T-cell (primary cell): ENCODE measurements at places on chromosomes 3 and 15. TPM values are rescaled to one million over a fixed set of nuclear protein-coding genes. Genes with fewer than 3 reads are reported as not detected.

PFKFB4 gene
- 4.2 TPM for total RNA-seq

LRRC31 gene
- total RNA-seq: not detected

TRAIP gene
- 4.0 TPM for total RNA-seq

CHRNA3 gene
- total RNA-seq: not detected

SIN3A gene
- total RNA-seq: 129 TPM

UBAP1L gene
- total RNA-seq: 15.1 TPM

DNA sequence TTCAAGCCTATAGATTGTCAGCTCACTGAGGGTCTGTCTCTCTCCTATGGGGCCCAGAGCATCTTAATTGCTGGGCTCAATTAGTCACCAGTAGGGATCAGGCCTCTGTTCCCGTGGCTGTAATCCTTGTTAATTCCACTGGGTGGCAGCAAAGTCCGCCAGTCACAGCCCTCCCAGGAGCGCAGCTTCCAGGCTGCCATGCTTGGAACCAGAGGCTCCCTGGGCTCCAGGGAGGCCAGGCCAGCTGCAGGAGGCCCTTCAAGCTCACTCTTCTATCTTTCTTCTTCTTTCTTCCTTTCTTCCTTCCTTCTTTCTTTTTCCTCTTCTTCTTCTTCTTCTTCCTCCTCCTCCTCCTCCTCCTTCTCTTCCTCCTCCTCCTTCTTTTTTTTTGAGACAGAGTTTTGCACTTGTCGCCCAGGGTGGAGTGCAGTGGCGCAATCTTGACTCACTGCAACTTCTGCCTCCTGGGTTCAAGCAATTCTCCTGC is 14.4 kb downstream of the RNU5B-1 start:
- H3K4me1 ChIP-seq: no peaks in the 10 kb centered on the region
- H3K4me3 ChIP-seq: no peak overlapping the region
- H3K27me3 ChIP-seq: peaks cover 40% of the 10 kb centered on the region
- no peak overlapping the region for H3K27ac ChIP-seq

DNA sequence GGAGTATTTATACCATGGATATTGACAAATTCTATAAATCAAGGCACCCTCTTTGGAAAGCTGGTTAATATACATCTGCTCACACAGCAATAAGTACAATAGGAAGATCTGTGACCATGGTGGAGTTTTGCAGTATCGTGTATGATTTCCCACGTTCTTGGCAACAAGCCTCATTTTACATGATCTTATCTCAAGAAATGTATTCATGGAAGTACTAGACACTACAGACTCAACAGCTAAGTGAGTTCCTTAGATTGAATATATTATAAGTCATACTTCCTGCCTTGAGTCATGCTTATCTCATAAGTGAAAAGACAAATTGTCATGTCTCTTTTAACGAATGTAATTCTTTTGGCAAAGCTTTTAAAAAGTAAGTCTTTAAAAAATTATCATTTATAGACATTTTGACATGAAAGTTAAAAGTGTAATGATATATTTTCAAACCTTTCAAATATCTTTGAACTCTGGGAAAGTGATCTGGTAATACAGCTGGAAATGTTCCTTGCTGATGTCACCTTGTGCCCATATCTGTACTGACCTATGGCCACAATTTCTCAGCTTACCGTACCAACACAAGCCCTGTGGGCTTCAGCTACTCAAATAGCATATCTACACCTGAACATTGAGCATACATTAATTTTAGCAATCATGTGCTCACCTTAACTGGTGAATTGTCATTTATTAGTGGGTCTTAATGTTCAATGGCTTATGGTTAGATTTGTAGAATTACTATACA is 130.3 kb upstream of the TMC3 start:
- no peaks in the 10 kb centered on the region for H3K27me3 ChIP-seq
- no peak overlapping the region for H3K4me3 ChIP-seq
- no peaks in the 10 kb centered on the region for H3K4me1 ChIP-seq
- no peak for DNase-seq

- H3K4me1 ChIP-seq: no peaks in the 10 kb centered on the region
- H3K27ac ChIP-seq: no peak overlapping the region
- H3K27me3 ChIP-seq: peaks cover 2% of the 10 kb centered on the region
- no peak for DNase-seq
Measured at GRCh38 chr3:25508901-25509300, 80.8 kb downstream of the RARB start.

GRCh38 chr3:195461594-195462307 is 18.9 kb upstream of the ACAP2 start:
- no peaks in the 10 kb centered on the region for H3K36me3 ChIP-seq
- peaks cover 3% of the 10 kb centered on the region for H3K4me1 ChIP-seq
- no peak overlapping the region for H3K4me3 ChIP-seq

DNA sequence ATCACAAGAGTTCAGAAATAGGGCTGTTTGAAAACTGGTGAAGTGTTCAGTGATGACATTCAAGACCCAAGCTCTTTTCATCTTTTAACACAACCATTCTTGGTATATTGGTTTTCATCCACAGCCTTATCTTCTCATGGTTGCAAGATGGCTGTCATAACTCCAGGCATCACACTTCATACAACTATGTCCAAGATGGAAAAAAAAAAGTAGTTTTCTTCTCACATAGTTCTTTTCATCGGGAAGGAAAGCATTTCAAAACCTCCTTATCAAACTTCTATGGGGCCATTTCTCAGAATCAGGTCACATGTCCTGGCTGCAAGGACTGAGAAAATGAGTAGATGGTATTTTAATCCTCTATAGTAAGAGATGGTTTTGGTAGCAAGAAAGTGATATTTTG is 21.1 kb upstream of the MFSD1 start:
- H3K4me3 ChIP-seq: no peak overlapping the region
- H3K27me3 ChIP-seq: no peaks in the 10 kb centered on the region
- DNase-seq: no peak
- no peak overlapping the region for H3K27ac ChIP-seq

GRCh38 chr3:195896361-195897080 is 11.8 kb downstream of the TNK2 start:
- DNase-seq: no peak
- H3K36me3 ChIP-seq: peaks cover 6% of the 10 kb centered on the region
- H3K27ac ChIP-seq: peak overlapping the region; percentile 87
- H3K4me1 ChIP-seq: peaks cover 19% of the 10 kb centered on the region
- H3K4me3 ChIP-seq: peak overlapping the region; percentile 71

DNA sequence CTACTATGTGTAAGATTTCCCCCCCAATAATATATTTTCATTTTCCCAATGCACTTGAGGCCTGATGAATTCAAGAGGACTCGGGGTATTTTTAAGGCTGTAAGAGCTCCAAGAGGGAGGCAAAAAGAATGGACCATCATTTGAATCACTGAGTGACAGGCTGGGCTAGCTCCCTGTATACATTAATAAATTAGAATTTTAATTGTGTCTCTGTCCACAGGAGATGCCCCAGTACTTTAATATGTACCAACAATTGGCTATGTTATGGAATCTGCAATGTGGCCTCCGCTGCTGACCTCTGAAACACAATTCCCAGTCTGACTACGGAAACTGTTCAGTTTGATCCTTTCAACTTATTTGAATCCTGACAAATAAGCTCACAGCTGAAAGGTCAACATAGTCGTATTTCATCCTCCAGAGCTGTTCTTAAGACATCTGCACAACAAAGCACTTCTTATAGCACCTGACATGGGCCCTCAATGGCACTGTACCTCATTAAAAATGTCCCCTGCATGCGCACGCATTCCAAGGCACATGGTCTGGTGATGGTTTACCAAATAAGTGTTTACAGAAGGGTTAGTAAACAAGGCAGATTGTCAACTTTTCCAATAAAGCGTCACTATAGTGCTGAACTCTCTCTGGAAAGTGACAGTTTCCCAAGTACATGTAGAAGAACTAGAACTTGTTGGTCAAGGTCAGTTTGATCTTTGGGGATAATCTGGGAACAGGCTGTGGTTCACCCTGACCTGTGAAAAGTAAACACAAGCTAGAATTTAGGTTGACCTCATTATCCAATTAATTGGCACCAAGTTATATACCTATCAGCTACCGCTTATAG is 472.9 kb downstream of the FOXP1 start:
- H3K4me3 ChIP-seq: no peak overlapping the region
- peaks cover 11% of the 10 kb centered on the region for H3K36me3 ChIP-seq
- DNase-seq: no peak
- no peaks in the 10 kb centered on the region for H3K27me3 ChIP-seq
- no peak overlapping the region for H3K27ac ChIP-seq
- H3K4me1 ChIP-seq: peaks cover 25% of the 10 kb centered on the region

DNA sequence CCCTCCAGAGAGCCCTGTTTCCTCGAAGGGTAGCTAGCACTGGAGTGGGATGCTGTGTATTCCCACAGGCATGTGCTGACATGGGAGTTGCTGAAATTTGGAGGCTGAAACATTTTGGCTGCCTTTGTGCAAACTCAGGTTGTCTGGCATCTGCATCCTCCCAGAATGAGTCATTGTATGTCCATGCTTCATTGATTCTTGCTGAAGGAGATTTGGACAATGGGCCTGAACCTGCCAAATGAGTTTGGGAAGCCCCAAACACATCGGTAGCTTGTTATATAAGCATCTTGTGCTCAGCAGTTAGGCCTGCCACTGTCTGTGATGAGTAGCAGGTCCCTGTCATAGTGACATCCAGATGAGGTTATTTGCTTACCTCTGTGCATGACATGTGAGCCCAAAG is 160.0 kb downstream of the IL5RA start:
- H3K27ac ChIP-seq: no peak overlapping the region
- no peaks in the 10 kb centered on the region for H3K4me1 ChIP-seq
- H3K27me3 ChIP-seq: no peaks in the 10 kb centered on the region
- H3K36me3 ChIP-seq: no peaks in the 10 kb centered on the region

- no peak overlapping the region for H3K4me3 ChIP-seq
- H3K27ac ChIP-seq: no peak overlapping the region
- DNase-seq: no peak
- no peaks in the 10 kb centered on the region for H3K36me3 ChIP-seq
- H3K27me3 ChIP-seq: no peaks in the 10 kb centered on the region
Measured at GRCh38 chr3:99108508-99108907, 207.0 kb upstream of the DCBLD2 start.

DNA sequence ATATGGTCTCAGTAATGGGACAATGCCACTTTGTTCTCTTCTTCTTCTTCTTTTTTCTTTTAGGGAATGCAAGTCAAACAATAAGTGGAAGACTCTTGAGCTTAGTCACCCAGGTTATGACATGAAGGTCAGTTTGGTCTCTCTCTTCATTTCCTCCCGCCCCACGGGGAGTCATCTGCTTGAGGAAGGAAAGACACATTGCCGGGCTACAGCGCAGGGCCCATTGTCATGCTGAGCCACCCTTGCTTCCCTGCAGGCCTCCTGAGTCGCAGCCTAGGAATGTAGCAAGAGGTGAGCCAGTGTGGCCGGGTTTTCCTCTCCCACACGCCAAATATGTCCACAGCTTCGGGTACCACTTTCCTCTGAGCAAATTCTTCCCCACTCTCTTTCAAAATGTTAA is 47.6 kb downstream of the RAP2B start:
- H3K4me3 ChIP-seq: no peak overlapping the region
- H3K27me3 ChIP-seq: no peaks in the 10 kb centered on the region
- DNase-seq: no peak
- H3K36me3 ChIP-seq: no peaks in the 10 kb centered on the region
- no peak overlapping the region for H3K27ac ChIP-seq

- DNase-seq: no peak
- no peak overlapping the region for H3K27ac ChIP-seq
- no peaks in the 10 kb centered on the region for H3K4me1 ChIP-seq
- no peaks in the 10 kb centered on the region for H3K36me3 ChIP-seq
- peaks cover 14% of the 10 kb centered on the region for H3K27me3 ChIP-seq
Measured at GRCh38 chr15:75776065-75776423, 63.4 kb upstream of the CSPG4 start.

- H3K27ac ChIP-seq: no peak overlapping the region
- DNase-seq: no peak
- no peaks in the 10 kb centered on the region for H3K36me3 ChIP-seq
Measured at GRCh38 chr3:125186261-125186787, 26.2 kb downstream of the SLC12A8 start.

- H3K27me3 ChIP-seq: no peaks in the 10 kb centered on the region
- no peak overlapping the region for H3K4me3 ChIP-seq
- H3K4me1 ChIP-seq: no peaks in the 10 kb centered on the region
- no peak overlapping the region for H3K27ac ChIP-seq
- DNase-seq: no peak
Measured at GRCh38 chr3:60580809-60581208, 670.4 kb downstream of the FHIT start.

DNA sequence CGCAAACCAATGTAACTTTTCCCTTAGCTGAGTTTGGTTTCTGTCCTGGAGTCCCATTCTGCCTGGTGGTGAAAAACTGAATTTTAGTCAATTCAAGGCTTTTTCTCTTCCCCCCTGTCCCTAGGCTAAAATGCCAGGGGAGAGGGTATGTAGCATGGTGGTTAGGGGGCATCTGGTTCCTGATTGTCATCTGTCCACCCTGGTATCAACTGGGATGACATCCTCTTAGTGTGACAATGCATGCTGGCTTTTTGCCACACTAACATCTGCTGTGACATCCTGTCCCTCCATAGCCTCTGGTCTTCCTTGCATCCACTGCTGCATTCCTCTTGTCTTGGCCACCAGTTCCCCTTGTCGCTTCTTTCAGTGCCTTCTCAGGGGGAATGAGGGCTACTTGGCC is 73.7 kb downstream of the ABHD5 start:
- no peak overlapping the region for H3K4me3 ChIP-seq
- peaks cover 10% of the 10 kb centered on the region for H3K4me1 ChIP-seq
- H3K27ac ChIP-seq: no peak overlapping the region
- no peak for DNase-seq
- H3K36me3 ChIP-seq: no peaks in the 10 kb centered on the region
- H3K27me3 ChIP-seq: peaks cover 9% of the 10 kb centered on the region

DNA sequence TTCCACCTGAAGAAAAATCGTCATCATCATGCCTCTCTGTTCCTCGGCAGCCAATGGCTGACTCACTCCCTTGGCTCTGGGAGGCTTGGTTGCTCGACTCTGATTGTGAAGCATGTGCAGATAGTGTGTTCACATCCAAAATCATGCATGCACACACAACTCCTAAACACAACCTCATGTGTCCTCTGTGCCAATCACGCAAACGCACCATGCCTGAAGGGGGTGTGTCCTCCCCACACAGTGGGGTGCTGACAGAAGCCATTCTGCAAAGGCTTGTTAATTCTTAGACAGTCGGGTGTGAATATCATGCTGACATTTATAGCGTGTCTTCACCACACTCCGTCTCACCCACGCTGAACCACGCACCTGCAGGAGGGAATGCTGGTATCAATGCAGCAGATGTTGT is 11.4 kb upstream of the CCDC174 start:
- DNase-seq: no peak
- H3K27ac ChIP-seq: no peak overlapping the region
- H3K4me1 ChIP-seq: no peaks in the 10 kb centered on the region

DNA sequence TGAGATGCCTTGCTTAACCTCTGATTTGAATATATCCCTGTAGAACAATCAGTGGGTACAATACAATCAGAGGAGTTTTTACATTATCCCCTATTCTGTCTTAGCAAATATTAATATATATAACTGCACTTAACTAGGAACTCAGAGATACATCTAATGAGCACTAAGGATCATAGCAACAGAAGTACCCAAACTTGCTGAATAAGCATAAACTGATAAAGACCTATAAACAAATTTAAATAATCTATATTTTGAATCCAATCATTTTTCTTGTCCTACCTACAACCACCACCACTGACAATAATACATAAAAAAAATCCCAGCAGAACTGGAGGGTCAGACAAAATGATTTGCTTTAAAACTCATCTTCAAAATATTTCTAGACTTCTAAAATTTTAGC is 106.2 kb downstream of the ATP8B4 start:
- DNase-seq: no peak
- H3K27ac ChIP-seq: no peak overlapping the region
- no peaks in the 10 kb centered on the region for H3K36me3 ChIP-seq
- H3K4me3 ChIP-seq: no peak overlapping the region
- H3K27me3 ChIP-seq: no peaks in the 10 kb centered on the region
